Activated CD8-positive, alpha-beta memory T cell treated with anti-CD3 and anti-CD28 coated beads for 48 hours (primary cell): ENCODE measurements at places on chromosomes 2 and 18.

GRCh38 chr2:201116115-201116958 lies at the start of gene CFLAR:
Gene CFLAR, plus strand, starts transcription at chr2:201116164. Its CDS starts 13,702 bp downstream, at chr2:201129866.
- peak; percentile 79 for DNase-seq

DNA sequence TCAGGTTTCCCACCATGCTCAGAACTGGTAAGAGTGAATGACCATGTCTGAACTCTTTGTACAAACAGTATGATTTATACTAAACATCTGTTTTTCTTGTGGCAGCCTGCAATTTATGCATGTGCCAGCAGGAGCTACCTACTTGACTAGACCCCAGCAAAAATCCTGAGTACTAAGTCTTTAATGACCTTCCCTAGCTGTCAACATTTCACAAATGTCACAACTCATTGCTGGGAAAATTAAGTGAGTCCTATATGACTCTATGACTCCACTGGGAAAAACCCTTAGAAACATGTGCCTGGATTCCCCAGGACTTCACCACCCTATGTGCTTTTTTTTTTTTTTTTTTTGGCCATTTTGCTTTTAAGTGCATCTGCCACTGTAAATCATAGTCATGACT lies 1225.8 kb downstream of the SUCLG1 start:
- no peak for DNase-seq

DNA sequence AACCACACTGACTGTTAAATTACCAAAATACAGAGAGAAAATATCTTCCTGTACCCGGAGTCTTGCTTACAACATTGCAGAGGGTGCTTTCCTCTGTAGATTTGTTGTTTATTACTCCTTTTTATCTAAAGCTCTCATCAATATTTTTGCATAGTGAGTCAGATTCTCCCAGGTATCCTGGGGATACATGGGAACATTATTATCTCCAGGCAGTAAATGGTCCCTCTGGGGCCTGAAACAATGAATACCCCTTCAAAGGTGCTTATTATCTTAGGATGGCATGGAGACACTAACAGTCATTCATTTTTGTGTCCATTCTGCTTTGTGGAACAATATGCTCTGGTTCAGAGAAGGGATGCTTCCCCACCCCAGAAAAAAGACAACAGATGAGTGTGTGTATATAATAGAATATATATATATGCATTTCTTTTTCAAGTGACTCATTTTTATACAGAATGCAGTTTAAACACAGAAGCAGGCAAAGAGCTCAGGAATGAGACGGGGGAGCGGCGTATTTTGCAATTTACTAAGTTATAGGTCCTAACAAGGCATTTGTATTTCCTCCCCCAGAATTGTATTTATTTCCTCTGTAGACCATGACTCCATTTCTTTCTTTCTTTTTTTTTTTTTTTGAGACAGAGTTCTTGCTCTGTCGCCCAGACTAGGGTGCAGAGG lies 424.8 kb upstream of the ZEB2 start:
- no peak for DNase-seq

DNA sequence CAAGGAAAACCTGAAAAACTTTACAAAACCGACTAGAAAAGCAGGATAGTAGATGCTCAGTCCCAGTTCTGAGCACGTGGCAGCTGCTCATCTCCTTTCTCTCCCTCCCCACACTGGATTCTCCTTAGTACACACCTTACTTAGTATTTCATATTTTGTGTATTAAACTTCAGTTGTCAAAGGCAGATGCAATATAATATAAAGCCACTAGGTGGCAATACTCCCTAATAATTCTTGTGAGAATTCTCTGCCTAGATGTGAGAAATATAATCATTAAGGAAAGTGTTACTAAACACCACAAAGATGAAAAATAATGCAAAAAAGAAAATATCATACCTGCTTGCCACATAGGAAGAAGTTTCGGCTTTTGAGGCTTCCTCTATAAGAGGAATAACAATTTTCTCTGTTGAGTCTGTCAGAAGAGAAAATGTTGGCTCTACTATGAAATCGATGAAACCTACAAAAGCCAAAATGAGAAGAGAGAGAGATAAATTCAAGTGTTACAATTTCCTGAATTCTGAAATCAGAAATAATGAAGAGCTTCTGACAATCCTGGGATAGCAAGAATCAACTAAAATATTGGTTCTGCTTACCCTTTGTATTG lies 200.6 kb downstream of the PPP1R1C start:
- DNase-seq = no peak

- DNase-seq = no peak
Measured at GRCh38 chr2:129713337-129713736, 266.1 kb upstream of the RAB6C start.

DNA sequence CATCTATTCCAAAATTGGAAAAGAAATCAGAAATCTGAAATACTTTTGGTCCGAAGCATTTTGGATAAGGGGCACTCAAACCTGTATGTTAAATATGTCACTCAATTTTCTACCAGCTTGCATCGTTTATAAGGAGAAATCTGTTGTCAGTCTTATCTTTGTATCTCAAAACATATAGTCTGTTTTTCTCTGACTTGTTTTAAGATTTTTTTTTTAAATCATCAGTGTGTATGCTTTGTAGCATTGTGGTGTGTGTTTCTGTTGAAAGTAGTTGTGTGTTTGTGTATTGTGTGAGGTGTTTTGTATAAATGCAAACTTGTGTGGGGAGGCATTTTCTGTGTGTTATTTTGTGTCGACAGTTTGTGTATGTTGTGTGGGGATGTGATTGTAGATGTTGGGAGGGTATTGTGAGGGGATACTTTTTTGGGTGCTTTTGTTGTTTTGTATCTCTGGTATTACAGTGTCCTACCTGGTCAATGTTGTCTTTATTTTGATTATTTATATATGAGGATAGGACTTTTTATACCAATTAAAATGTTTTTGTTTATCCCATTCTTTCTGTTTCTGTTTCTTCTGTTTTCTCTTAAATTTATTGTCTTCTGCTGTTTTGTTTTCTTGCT lies 30.9 kb downstream of the SMCHD1 start:
- DNase-seq = no peak

GRCh38 chr2:140249821-140250220 lies 1469.6 kb upstream of the NXPH2 start:
- no peak for DNase-seq

- no peak for DNase-seq
Measured at GRCh38 chr2:191436368-191437055, 191.3 kb downstream of the MYO1B start.

DNA sequence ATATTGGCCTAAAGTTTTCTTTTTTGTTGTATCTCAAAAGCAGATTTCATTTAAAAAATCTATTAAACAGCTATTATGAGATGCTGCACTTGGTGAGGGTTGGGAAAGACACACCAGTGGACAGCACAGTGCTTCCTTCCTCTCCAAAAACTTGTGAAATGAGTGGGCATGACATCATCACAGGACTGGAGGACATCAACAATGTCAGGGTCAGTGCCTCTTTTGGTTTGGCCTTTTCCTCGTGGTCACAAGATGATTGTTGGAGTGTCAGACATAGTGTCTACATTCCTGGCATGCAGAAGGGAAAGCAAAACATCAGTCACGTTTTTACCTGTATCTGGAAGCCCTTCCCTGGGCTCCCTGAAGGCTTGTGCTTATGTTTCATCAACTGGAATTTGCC lies 49.6 kb downstream of the IL1R2 start:
- no peak for DNase-seq

GRCh38 chr2:219037783-219038499 lies 3.4 kb downstream of the CFAP65 start:
- no peak for DNase-seq

DNA sequence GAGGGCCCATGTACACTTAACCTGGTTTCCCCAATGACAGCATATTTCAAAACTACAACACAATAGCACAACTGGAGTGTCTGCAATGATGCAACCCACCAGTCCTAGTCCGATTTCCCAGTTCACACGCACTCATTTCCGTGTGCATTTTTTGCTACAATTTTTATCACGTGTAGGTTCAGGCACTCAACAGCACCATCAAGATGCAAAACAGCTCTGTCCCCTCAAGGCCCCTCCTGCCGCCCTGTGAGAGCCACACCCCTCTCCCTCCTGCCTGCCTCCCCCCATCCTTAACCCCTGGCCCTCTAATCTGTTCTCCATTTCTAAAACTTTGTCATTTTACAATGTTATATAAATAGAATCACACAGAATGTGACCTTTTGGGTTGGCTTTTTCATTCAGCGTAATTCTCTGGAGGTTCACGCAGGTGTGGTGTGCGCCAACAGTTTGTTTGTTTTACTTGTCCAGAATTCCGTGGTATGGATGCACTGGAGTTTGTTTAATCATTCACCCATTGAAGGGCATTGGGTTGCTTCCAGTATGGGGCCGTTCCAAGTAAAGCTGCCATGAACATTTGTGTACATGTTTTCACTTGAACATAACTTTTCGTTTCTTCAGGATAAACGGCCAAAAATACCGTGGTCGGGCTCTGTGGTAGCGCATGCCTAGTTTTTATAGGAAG lies 8.4 kb downstream of the KCNIP3 start:
- no peak for DNase-seq

DNA sequence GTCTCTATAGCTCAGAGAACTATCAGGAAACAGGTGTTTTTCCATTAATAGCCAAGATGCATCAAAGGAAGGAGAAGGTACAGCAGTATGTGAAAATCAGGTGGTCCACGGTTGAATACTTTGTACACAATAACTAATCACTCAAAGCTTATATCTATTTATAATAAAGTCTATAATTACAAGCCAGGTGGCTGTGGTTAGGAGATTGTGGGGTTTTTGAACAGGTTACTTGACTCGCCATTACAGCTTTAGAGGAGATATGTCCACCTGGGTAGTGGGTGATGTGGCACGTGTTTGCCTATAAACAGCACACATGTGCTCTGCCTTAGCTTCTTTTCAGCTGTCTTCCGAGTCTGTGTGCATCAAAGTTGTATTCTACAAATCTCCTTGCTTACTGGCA lies 892.2 kb upstream of the ZEB2 start:
- DNase-seq = no peak

- DNase-seq = no peak
Measured at GRCh38 chr2:68282811-68283418, 30.6 kb upstream of the PPP3R1 start.

DNA sequence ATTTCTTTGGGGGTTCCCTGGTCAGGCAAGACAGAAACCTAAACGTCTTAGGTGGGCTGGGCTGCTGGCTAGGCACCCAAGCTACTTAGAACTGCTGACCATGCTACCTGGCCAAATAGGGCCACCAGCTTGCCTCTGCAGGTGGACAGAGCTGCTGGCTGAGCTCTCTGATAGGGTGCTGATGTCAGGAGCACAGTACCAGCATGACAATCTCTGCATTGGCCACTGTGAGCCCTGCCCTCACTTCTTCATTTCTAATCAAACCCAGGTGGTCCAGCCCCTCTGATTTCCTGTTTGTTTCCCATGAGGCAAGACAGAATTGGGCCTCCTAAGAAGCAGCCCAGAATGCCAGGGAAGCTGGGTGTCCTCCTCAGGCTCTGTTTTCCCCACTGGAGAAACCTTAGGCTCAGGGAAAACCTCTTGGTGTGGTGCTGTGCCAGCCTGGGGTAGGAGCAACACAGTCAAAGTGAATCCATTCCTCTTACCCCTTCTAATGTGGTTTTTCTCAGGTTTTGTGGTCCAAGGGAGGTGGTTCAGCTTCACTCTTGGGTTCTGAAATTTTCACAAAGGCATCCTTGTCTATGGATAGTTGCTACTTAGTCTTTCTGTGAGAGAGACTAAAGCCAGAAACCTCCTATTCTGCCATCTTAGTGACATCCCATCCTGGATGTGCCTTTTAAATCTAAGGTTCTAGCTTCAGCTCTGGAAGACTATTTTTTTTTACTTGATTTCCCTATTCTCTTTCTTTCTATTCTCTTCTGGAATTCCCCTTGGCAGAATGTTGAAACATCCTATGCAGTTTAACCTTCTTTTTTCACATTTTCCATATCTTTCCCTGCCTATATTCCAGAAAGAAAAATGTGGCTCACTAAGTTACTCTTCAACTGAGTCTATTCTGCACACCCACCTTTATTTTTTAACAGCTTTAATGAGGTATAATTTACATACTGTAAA lies 15.2 kb downstream of the SP100 start:
- DNase-seq = no peak

DNA sequence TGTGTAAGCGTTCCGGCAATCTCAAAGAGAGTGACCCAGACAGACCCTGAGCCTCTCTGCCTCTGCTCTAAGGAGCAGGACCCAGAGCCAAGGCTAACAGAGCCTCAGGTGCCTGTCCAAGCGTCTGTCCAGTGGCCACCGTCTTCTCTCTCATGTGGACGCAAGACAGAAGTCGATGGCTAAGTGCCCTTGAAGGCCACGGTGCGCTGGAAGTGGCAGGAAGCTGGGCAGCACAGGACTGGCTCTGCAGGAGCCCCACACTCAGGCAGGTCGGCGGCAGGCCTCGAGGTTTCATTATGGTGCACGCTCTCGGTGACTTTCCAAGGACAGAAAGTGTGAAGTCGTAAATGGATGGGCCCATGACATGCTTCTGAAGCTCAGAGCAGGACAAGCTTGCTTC lies 49.1 kb downstream of the HDAC4 start:
- DNase-seq = no peak

DNA sequence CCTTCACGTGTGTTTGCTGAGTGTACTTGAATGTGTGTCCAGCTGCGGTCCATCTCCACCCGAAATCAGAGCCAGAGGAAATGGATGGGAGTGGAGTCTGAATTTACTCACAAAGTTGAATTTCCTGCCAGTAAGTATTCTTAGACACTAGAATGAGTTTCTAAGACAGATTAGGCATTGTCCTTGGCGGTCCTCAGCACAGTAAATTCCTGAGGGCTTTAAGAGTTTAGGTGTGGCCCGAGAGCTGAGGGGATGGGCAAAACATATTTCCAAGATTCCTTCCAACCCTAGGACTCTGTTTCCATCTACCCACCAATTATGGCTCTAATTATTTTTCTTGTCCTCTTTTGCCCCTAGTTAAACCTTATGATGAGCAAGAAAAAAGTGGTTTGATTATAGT lies 90.3 kb upstream of the PHLPP1 start:
- DNase-seq = no peak
